ENCODE measurements at places on chromosomes 12 and 14. TPM values are rescaled to one million over a fixed set of nuclear protein-coding genes. Genes with fewer than 3 reads are reported as not detected.

DNA sequence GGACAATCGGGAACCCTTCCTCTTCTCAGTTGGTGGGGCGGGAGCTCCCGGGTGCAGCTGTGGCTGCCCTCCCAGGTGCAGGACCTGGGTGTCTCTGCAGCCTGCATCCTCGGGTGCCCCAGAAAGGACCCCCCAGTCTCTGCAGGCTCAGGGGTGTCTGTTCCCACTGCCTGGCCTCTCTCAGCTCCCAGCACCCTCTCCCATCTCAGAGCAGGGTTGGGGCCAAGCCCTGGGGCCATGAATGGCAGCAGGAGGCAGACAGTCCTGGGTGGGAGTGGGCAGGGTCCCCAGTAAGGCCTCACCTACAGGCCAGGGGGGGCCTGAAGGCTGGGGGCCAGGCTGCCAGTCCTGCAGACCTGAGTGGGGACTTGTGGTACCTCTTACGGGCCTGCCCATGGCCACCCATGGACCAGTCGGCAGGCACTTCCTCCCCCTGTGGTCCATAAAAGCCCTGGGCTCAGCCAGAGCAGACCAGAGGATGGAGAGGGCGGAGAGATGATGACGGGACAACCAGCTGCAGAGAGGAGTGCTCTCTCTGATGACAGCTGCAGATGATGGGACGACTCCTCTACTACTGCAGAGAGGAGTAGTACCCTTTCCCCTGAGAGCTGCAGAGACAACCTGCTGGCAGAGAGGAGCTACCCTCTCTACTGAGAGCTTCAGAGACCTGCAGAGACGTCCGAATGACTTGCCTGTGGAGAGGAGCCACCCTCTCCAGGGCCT lies 26.6 kb downstream of the TCHP start:
- no peak for DNase-seq

DNA sequence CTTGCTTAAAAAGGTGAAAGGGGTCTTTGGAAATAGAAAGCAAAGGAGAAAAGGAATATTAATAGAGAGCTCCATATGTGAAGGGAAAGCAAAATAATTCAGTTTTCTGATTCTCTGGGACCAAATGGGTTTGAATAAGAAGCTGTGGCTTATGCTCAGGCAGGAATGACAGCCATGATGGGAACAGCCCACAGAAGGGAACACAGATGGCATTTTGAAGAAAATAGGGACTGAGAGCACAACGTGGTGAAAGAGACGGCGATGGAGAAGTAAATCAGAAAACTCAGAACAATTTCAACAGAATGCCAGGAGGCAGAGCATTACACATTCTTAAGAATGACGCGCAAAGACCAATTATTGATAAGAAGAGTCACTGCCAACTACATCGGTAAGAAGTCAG lies 102.8 kb downstream of the STXBP6 start:
- no peak for DNase-seq

DNA sequence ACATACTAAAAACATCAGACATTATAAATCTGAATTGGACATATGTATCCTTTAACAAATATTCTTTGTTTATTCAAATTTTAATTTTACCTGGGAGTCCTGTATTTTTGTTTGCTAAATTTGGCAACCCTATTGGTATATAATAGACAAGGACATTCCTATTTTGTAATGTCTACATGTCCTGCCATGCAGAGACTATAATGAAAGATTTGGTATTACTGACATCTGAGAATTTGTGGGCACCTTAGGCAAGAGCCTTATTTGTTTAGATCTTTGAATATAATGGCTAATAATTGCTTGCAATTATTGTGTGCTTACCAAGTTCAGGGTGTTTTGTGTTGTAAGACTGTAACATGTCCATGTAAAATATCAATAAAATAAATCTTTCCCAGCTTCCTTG lies 334.4 kb downstream of the KCNH5 start:
- DNase-seq, result no peak

- no peak for DNase-seq
Measured at GRCh38 chr12:6204533-6205143, 4.4 kb downstream of the CD9 start.

The HHIPL1 gene
- 4.7 TPM for total RNA-seq

The KIF21A gene
- total RNA-seq, result 22.5 TPM

The TMEM253 gene
- total RNA-seq, result not detected

The DLGAP5 gene
- total RNA-seq, result not detected

The ESRRB gene
- total RNA-seq, result not detected

The INSM2 gene
- not detected for total RNA-seq

The GZMH gene
- 2.0 TPM for total RNA-seq

Measured in omental fat pad (tissue), 4 donors.